ENCODE measurements at places on chromosomes 7 and 10.

GRCh38 chr10:89090756-89091445 lies 100.3 kb downstream of the FAS start:
- no peak overlapping the region for H3K27ac ChIP-seq
- no peak overlapping the region for H3K4me3 ChIP-seq
- DNase-seq, result no peak

- H3K4me3 ChIP-seq, result no peak overlapping the region
- no peaks in the 10 kb centered on the region for H3K4me1 ChIP-seq
- H3K27ac ChIP-seq, result no peak overlapping the region
- H3K27me3 ChIP-seq, result no peaks in the 10 kb centered on the region
- no peaks in the 10 kb centered on the region for H3K36me3 ChIP-seq
Observed at GRCh38 chr10:127854769-127855590, 37.8 kb downstream of the CLRN3 start.

DNA sequence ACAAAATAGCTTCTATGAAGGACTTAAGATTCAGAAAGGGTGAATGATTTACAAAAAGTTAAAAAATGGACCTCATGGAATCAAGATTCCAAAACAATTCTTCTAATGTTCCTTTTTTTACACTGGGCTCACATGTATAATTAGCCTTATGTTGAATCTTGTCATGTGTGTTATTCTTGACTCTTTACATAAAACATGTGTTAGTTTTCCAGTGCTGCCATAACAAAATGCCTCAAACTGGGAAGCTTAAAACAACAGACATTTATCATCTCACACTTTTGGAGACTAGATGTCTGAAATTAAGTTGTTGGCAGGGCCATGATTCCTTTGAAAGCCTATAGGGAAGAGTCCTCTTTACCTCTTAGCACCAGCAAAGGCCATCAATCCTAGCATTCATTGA lies 192.5 kb upstream of the SORCS1 start:
- DNase-seq, result no peak
- no peaks in the 10 kb centered on the region for H3K36me3 ChIP-seq
- H3K27me3 ChIP-seq, result no peaks in the 10 kb centered on the region
- no peak overlapping the region for H3K4me3 ChIP-seq

DNA sequence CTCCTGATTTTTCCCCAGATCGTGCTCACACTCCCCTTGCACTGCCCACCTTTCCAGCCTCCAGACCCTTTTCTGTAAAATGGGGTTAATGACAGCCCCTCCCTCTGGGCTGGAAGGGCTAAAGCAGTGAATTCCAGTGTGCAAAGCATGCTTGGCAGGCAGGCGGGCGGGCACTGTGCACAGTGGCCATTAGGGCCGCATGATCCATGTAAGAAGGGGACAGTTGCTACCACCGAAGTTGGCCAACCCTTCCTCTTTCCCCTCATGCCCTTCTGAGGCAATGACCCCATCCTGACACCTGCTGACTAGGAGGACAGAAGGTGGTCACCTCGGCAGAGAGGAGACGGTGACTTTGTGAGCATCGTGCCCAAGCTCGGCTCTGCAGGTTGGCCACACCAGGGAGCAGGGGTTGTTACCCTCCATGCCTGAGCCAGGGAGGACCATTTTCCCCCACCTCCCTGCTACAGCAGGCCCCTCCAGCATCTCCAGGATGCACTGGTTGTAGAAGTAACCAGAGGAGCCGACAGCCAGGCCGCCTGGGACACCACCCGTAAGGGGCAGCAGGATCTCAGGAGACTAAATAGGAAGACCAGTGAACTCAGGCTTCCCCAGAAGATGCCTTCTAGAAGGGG lies 166.4 kb downstream of the SLIT1 start:
- no peak overlapping the region for H3K4me3 ChIP-seq
- H3K27ac ChIP-seq, result no peak overlapping the region
- H3K4me1 ChIP-seq, result peaks cover 24% of the 10 kb centered on the region
- DNase-seq, result no peak
- no peaks in the 10 kb centered on the region for H3K27me3 ChIP-seq

GRCh38 chr7:84250452-84250851 lies 55.9 kb upstream of the SEMA3A start:
- no peak overlapping the region for H3K4me3 ChIP-seq
- no peak overlapping the region for H3K27ac ChIP-seq
- H3K36me3 ChIP-seq, result no peaks in the 10 kb centered on the region
- no peak for DNase-seq
- H3K4me1 ChIP-seq, result no peaks in the 10 kb centered on the region

GRCh38 chr10:71264345-71265200 lies 52.2 kb downstream of the UNC5B start:
- peaks cover 23% of the 10 kb centered on the region for H3K4me1 ChIP-seq
- no peak overlapping the region for H3K27ac ChIP-seq
- H3K36me3 ChIP-seq, result no peaks in the 10 kb centered on the region
- H3K27me3 ChIP-seq, result no peaks in the 10 kb centered on the region
- no peak overlapping the region for H3K4me3 ChIP-seq
- DNase-seq, result no peak

- DNase-seq, result no peak
- H3K36me3 ChIP-seq, result no peaks in the 10 kb centered on the region
- H3K4me1 ChIP-seq, result no peaks in the 10 kb centered on the region
- H3K27ac ChIP-seq, result no peak overlapping the region
- H3K27me3 ChIP-seq, result no peaks in the 10 kb centered on the region
- no peak overlapping the region for H3K4me3 ChIP-seq
Observed at GRCh38 chr10:31148951-31149350, 117.3 kb upstream of the ZNF438 start.

DNA sequence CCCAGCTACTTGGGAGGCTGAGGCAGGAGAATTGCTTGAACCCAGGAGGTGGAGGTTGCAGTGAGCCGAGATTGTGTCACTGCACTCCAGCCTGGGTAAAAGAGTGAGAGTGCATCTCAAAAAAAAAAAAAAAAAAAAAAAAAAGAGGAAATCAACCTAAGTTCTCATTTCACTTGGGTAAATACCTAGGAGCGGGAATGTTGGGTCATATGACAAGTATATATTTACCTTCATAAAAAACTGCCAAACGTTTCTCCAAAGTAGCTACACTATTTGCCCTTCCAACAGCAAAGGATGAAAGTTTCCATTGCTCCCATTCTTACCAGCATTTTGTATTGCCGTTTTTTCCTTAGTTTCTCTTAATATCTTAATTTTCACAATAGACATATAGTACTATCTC lies 9.8 kb downstream of the P4HA1 start:
- H3K4me1 ChIP-seq, result peaks cover 49% of the 10 kb centered on the region
- H3K27ac ChIP-seq, result no peak overlapping the region
- no peak overlapping the region for H3K4me3 ChIP-seq

- no peak overlapping the region for H3K4me3 ChIP-seq
Observed at GRCh38 chr7:106591146-106591545, 69.8 kb downstream of the CCDC71L start.

DNA sequence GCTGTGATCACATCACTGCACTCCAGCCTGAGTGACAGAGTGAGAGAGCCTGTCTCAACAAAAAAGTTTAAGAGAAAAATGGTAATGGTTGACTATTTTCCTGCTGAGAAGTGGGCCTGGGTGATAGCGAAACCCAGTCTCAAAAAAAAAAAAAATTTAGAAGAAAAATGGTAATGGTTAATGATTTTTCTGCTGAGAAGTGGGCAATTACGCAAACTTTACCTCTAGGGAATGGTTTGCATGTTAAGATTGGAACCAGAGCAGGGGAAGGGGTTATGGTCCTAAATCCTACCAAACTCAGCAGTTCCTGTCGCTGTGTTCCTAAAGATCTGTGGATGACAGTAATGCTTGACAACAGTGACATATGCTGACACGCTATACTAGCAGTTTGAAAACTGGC lies 130.5 kb upstream of the RHEB start:
- no peak for DNase-seq
- H3K27ac ChIP-seq, result no peak overlapping the region
- H3K27me3 ChIP-seq, result no peaks in the 10 kb centered on the region
- no peak overlapping the region for H3K4me3 ChIP-seq

GRCh38 chr7:303884-304573 lies 14.1 kb downstream of the FOXL3 start:
- no peaks in the 10 kb centered on the region for H3K36me3 ChIP-seq
- no peaks in the 10 kb centered on the region for H3K27me3 ChIP-seq
- no peak for DNase-seq
- no peak overlapping the region for H3K4me3 ChIP-seq
- no peaks in the 10 kb centered on the region for H3K4me1 ChIP-seq

DNA sequence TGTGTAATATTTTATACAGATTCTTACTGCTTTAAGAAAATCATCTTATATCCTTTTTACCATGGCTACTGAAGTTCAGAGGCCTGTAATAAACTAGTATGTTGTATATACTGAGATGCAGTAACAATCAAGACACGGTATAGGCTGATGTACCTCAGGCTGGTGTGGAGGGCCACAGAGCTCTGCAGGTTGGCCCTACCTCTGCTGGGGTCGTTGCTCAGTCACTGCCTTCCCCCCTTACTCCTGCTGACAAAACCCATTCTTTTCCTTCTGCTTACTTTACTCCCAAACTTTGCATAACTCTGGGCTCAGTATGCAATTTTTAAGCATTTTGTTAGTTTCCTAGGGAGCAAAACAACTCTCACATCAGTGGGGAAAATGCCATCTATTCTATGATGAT lies 200.1 kb upstream of the FOXP2 start:
- no peak overlapping the region for H3K4me3 ChIP-seq
- H3K27ac ChIP-seq, result no peak overlapping the region
- DNase-seq, result no peak
- H3K4me1 ChIP-seq, result no peaks in the 10 kb centered on the region

GRCh38 chr7:47536661-47537611 lies 45.0 kb downstream of the TNS3 start:
- no peaks in the 10 kb centered on the region for H3K36me3 ChIP-seq
- H3K4me3 ChIP-seq, result no peak overlapping the region
- H3K4me1 ChIP-seq, result peaks cover 23% of the 10 kb centered on the region
- peak; percentile 42 for DNase-seq

GRCh38 chr10:100934084-100934659 lies 21.4 kb downstream of the SLF2 start:
- H3K4me3 ChIP-seq, result no peak overlapping the region
- no peaks in the 10 kb centered on the region for H3K4me1 ChIP-seq
- no peaks in the 10 kb centered on the region for H3K27me3 ChIP-seq
- no peak for DNase-seq
- H3K36me3 ChIP-seq, result peaks cover 16% of the 10 kb centered on the region

GRCh38 chr7:47354831-47355541 lies 226.9 kb downstream of the TNS3 start:
- no peak overlapping the region for H3K27ac ChIP-seq
- no peaks in the 10 kb centered on the region for H3K36me3 ChIP-seq
- H3K4me3 ChIP-seq, result no peak overlapping the region
- H3K4me1 ChIP-seq, result peaks cover 58% of the 10 kb centered on the region
- no peaks in the 10 kb centered on the region for H3K27me3 ChIP-seq
- peak; percentile 59 for DNase-seq

GRCh38 chr7:134448356-134449229 lies 10.3 kb downstream of the AKR1B1 start:
- no peaks in the 10 kb centered on the region for H3K4me1 ChIP-seq
- no peak for DNase-seq
- no peak overlapping the region for H3K4me3 ChIP-seq
- no peak overlapping the region for H3K27ac ChIP-seq
- H3K36me3 ChIP-seq, result peaks cover 28% of the 10 kb centered on the region

- H3K36me3 ChIP-seq, result no peaks in the 10 kb centered on the region
- no peaks in the 10 kb centered on the region for H3K27me3 ChIP-seq
- no peaks in the 10 kb centered on the region for H3K4me1 ChIP-seq
- H3K4me3 ChIP-seq, result no peak overlapping the region
Observed at GRCh38 chr10:53209944-53210611, 437.5 kb upstream of the MBL2 start.

DNA sequence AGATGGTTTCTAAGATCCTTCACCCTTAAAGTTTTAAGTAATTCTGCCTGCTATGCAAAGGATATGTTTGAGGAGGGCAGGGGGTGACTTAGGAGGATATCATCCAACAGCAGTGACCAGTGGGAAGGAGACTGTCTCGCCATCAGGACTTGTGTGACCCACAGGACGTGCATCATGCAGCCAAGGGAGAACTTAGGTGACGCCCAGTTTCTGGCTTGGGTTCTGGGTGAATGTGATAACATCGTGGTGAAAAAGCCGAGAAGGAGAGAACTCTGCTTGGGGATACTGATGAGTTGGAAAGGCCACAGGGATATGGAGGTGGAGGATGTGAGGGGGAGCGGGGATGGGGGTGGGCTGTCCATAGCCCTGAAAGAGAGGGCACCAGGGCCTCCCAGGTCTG lies 3.8 kb downstream of the WIPI2 start:
- no peaks in the 10 kb centered on the region for H3K36me3 ChIP-seq
- no peak overlapping the region for H3K27ac ChIP-seq
- DNase-seq, result no peak
- H3K27me3 ChIP-seq, result no peaks in the 10 kb centered on the region
- H3K4me3 ChIP-seq, result no peak overlapping the region
- H3K4me1 ChIP-seq, result peaks cover 22% of the 10 kb centered on the region

DNA sequence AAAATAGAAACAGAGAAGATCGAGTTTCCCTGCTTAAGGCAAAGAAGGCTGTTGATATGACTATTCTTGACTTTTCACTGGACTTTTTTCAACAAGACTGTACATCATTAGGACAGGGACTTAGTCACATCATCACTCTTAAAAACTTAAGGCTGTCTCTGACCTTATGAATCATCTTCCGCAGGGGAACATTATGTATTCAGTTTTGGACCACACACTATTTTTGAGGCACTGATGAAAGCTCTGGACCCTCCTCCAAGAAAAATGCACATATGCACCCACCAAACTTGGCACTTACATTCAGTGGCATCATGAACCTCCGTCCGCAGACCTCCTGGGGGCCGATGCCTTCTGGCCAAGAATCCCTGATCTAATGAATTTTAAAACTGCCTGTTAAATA lies 96.4 kb downstream of the CALD1 start:
- H3K4me3 ChIP-seq, result no peak overlapping the region
- no peak for DNase-seq
- H3K27ac ChIP-seq, result no peak overlapping the region
- no peaks in the 10 kb centered on the region for H3K36me3 ChIP-seq

DNA sequence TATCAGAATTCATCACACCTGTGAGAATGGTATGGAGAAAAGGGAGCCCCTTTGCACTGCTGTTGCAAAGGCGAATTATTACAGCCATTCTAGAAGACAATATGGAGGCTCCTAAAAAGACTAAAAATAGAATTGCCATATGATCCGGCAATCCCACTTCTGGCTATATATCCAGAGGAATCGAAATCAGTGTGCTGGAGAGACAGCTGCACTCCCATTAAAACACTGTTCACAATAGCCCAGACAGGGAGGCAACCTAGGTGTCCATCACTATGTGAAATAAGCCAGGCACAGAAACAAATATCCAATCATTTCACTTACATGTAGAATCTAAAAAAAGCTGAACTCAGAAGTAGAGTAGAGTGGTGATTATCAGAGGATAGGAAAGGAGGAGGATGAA lies 26.0 kb upstream of the GJD4 start:
- DNase-seq, result no peak
- no peaks in the 10 kb centered on the region for H3K4me1 ChIP-seq
- no peak overlapping the region for H3K4me3 ChIP-seq

- H3K4me1 ChIP-seq, result peaks cover 12% of the 10 kb centered on the region
- no peaks in the 10 kb centered on the region for H3K27me3 ChIP-seq
- no peak for DNase-seq
Observed at GRCh38 chr10:33211106-33211878, 123.2 kb downstream of the NRP1 start.

- H3K4me3 ChIP-seq, result no peak overlapping the region
- peaks cover 15% of the 10 kb centered on the region for H3K4me1 ChIP-seq
- DNase-seq, result no peak
- H3K27me3 ChIP-seq, result no peaks in the 10 kb centered on the region
- H3K36me3 ChIP-seq, result no peaks in the 10 kb centered on the region
- no peak overlapping the region for H3K27ac ChIP-seq
Observed at GRCh38 chr7:128795129-128795528, 3.4 kb downstream of the CCDC136 start.
